ENCODE measurements at places on chromosomes 2 and 18.

GRCh38 chr2:231168460-231169139 lies 29.8 kb upstream of the ARMC9 start:
- DNase-seq, result no peak

- DNase-seq, result no peak
These were observed 68.8 kb downstream of the HNRNPLL start for GRCh38 chr2:38533757-38534545.

- DNase-seq, result no peak
These were observed 20.0 kb downstream of the GREB1 start for GRCh38 chr2:11553661-11554398.

DNA sequence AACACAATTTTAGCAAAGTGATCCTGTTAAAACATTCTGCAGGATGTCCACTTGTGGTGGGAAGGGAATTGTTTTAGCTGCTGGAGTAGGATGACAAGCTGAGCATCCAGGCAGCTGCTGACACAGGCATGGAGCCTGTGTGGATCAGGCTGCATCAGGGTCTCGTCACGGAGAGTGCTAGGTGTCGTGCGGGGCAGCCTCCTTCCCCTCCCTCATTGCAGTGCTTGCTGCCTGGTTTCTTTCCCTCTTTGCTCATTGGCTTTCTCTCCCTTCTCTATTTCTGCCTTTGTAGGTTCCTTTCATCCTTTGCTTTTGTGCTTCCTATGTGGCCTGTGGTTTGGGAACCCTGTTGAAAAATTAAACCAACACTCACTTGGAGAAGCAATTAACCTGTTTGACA lies 172.9 kb downstream of the TPGS2 start:
- no peak for DNase-seq

- no peak for DNase-seq
These were observed 589.0 kb upstream of the ACVR2A start for GRCh38 chr2:147255812-147256211.

GRCh38 chr2:9032536-9033255 lies 29.2 kb upstream of the MBOAT2 start:
- DNase-seq, result no peak

DNA sequence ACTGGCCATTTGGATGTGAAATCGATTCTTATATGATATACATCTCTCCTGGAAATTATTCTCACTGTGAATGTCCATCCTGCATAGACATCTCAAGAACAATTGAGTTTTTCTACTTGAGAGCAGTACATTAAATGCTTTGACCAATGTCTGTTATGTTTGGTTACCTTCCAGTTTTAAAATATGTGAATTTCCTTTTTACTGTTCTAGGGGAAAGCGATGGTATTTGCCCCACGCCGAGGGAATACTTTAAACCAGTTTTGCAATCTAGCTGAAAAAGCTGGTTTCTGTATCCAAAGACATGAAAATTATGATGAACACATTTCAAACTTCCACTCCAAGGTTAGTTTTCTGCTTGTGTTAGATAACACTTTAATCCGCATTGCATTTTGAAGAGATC lies 175.3 kb upstream of the SIX3 start:
- DNase-seq, result no peak

DNA sequence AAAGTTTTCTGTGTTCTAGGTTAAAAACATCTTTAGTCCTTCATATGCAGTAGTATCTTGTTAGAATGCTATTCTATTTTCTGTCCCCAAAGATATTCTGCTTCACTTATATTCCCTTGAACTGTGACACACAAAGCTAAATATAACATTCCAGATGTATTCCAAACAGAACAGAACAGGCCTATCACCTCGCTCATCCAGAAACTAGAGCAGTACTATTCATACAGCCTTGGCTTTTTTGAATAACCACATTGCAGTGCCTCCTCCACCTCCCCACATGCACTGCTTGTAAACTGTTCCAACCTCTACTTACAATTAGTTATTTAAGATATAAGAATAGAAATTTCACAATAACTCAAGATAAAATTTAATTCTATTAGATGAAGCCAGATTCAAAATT lies 196.8 kb downstream of the EXOC6B start:
- DNase-seq, result no peak

DNA sequence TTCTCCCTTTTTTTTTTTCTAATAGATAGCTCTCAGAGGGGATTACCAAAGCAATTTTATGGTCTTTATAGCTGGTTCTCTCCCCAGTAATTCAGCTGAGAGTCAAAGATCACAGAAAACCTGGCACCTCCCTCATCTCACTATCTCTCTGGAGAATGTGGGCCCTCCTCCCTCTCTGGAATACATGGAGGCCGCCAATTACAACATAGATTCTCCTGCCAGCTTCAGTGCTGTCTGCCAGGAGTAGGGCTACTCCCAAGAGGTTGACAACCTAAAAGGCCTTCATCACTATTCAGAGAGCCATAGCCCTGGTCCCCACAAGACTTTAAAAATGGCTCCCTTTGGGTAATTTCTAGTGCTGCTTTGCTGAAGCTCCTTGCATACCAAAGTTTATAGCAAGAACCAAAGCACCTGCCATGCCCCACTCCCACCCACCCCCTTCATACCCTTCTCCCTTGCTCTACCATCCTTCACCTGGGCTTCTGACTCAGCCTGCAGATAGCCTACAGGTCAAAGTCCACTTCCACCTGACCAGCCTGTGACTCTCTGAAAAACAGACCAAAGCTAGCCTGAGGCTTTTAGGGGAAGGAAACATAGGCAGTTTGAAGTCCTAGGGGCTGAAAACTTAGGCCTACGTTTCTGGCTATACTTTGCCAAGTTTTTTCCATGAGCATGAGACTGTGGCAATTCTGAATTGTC lies 472.3 kb downstream of the TNS1 start:
- DNase-seq, result no peak

GRCh38 chr2:15973481-15974401 lies 33.4 kb downstream of the MYCN start:
- no peak for DNase-seq

GRCh38 chr2:156590085-156590739 lies 154.0 kb downstream of the GPD2 start:
- DNase-seq, result no peak

DNA sequence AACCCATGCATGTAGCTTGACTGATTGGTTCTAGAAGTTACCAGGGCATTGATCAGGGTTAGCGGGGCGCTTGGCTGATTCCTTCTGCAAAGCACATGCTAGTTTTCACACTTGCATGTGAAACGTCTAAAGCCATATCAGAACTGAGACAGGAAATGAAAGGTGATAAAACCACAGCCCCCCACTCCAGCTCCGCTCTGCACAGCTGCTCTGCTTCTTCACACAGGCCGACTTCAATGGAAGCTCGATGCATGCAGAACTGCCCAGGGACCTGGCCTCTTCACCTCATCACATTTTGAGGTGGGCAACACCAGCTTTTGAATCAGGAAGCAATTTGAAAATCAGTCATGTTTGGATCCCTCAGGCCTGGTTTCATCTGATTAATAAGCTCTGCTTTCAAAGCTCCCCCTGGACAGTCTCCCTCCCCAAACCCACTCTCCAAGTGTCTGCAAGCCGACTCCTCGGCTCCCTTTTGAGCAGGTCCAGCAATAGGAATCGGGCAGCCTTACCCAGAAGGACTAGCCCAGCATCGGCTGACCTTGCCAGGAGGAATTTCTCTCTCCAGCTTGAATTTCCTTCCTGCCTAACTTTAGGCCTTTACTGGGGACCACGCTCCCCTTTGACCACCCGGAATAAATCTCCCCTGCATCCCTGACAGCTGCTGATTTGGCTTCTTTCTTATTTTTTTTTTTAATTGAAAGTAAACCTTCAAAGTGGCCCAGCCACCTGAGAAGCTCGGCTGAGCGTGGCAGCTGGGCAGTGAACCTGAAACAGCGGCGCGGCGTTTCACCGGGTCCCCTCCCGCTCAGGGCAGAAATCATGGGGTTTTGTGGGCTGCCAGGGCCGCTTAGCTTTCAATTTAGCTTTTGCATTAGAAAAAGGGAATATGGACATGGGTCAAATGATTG lies 31.7 kb downstream of the HRH4 start:
- no peak for DNase-seq

- DNase-seq, result no peak
These were observed 96.6 kb downstream of the BIRC6 start for GRCh38 chr2:32453242-32454062.

DNA sequence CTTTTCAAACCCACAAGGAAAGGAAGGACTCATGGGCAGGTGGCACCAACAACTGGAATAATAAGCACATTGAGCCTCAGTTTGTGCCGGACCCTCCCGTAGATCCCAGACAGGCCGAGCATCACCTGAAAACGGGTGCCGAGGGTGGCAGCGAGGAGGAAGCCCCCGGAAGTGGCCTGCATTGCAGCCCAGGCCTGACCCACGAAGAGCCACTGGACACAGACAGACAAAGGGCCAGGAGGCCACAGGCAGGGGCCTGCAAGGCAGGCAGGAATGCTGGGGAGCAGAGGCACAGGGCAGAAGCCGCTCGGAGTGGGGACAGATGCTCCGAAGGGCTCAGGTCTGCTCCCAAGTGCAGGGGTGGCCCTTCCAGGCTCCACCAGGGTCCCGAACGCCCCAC lies 31.7 kb downstream of the MTERF4 start:
- no peak for DNase-seq

GRCh38 chr2:11446733-11447248 lies 19.2 kb downstream of the E2F6 start:
- DNase-seq, result no peak

DNA sequence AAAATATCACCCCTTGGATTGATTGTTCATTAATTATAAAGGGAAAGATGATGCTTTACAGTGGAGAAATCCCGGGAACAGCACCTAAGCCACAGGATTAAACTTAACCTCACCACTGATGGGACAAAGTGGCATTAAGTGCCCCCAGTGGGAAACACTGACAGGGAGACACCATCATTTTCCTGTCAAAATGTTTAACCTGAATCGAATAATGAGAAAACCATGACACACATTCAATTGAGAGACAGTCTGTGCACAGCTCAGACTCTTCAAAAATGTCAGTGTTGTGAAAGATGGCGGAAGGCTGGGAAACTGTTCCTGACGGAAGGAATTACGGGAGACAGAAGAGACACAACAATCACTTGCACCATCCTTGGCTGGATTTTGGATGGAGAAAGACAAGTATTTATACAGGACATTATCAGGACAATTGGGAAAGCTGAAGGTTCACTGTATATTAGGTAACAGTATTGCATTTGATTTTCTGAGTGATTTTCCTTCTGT lies 111.8 kb upstream of the ASB18 start:
- no peak for DNase-seq

GRCh38 chr2:203675086-203675485 lies 31.4 kb upstream of the CD28 start:
- no peak for DNase-seq

GRCh38 chr2:2832657-2833056 lies 501.6 kb upstream of the MYT1L start:
- DNase-seq, result no peak

DNA sequence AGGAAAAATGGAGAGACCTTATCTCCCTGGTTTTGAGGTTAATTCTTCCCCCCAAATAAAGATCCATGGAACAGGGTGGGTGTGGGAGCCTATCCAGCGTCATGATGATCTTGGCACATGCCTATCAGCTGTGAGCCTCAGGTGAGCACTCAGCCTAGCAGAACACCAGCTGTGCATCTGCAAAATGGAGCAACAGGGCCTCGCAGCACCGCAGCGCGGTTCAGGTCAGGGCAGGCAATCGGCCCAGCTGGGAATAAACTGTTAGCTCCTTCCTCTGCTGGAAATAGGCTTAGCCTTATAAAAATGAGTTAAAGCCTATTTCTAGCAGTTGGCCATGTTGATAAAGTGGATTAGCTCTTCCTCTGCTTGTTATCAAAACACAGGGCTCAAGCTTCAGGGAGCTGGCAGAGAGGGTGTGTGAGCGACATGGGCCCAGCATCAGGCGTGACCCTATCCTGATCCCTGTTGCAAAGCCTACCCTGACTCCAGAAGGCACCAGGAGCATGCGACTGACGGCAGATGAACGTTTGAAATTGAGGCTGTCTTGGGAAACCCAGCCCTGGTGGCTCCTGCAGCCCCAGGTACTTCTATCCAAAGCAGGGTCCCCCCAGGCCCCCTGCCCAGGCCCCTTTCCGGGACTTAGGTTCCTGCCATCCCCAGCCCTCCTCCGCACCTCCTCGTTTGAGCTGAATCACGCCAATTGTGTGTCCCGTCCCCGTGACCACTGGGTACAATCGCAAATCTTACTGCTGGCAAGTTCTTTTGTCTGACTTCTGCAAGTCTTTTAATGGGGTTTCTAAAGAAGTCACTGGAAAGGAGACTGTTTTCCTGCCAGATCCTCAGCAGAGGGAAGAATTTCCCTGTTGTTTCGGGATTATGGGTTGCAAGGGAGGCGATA lies 35.4 kb downstream of the ARHGEF4 start:
- no peak for DNase-seq

GRCh38 chr2:204964414-204964813 lies 419.1 kb downstream of the PARD3B start:
- DNase-seq, result no peak

- DNase-seq, result no peak
These were observed 439.7 kb upstream of the CDH20 start for GRCh38 chr18:60893355-60894097.

DNA sequence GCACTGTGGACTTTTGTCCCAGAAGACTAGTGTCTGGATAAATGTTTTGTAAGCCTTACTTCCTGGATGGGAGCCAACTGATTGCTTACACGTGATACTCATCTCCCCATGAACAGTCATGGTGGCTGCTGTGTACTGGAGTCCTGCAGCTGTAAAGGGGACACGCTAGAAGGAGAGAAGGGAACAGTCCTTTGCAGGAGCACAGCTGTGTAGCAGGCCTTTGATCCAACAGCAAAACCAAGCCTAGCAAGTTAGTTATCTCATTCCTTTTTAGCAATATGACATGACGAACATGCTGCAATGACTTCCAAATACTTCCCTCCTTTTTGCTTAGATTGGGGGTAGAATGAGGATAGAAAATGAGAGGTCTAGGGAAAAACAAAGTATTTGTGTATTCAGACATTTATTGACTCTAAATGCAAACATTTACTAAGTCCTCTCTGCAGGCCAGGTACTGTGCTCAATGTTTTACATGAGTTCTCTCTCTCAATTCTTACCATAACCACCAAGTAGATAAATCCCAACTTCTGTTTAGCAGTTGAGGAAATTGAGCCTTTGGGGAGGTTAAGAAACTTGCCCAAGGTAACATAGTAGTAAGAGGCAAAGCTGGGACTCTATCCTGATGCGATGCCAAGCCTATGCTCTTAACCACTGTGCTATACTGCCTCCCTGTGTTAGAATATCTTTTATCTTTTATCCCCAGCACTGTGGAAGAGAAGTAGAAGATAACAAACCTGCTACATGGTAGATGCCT lies 55.4 kb upstream of the CD28 start:
- DNase-seq, result no peak

DNA sequence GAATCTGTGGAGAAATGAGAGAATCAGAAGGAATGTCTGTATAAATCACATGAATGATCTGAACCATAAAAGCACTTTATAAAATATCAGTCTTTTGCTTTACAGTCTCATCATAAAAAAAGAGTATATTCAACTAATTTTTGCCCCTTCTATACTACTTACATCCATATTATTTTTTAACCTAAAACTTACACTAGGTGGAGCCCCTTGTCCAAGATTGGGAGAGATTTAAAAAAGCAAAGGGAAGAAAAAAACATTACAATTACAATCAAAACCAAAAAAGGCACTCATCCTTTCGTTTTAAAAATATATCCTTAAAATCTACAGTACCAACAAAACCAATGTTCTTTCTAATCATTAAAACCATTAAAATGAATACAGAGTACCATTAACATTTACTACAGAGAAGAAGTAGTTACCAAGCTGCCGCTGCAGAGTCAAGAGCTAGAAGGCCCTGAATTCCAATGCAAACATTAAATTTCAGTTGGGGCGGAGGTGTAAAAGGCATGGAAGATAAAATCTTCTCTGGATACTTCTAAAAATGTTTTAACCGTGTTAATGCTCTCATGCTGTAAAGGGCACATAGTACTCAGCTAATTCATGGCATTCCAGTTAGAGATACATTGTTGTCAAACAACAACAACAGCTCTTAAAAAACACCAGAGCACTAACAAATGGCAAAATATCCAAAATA lies 56.7 kb upstream of the EPB41L3 start:
- DNase-seq, result no peak
